ENCODE measurements at places on chromosomes 12 and 14. TPM values are rescaled to one million over a fixed set of nuclear protein-coding genes. Genes with fewer than 3 reads are reported as not detected.

The TAS2R14 gene
- 2.4 TPM for total RNA-seq

The JPH4 gene
- not detected for total RNA-seq

The TAC3 gene
- not detected for total RNA-seq

The OR6C75 gene
- not detected for total RNA-seq

The TRAFD1 gene
- 26.2 TPM for total RNA-seq

The SPTB gene
- 0.40 TPM for total RNA-seq

The RTL1 gene
- not detected for total RNA-seq

- no peak for DNase-seq
Observed at GRCh38 chr12:113929312-113929989, 36.7 kb downstream of the RBM19 start.

- no peak for DNase-seq
Observed at GRCh38 chr12:26954027-26954426, 15.8 kb downstream of the FGFR1OP2 start.

DNA sequence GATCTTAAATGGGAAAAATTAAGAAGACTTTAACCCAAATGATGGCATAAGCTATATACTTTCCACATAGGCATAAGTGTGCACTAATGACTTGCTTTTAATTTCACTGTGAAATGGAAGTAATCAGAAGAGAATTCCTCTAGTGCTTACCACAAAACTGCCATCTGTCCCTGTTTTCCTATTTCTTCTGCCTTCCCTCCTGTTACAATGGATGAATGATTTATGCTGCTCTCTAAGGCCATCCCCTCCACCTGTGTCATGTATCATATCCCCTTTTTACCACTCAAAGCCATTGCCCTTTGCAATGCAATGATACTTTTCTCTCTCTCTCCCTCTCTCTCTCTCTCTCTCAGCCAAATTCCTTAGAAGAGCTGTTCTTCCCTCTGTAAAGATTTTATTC is 109.1 kb downstream of the C12orf50 start:
- DNase-seq: no peak

- DNase-seq: no peak
Observed at GRCh38 chr12:94900496-94900895, 103.0 kb downstream of the NDUFA12 start.

- DNase-seq: no peak
Observed at GRCh38 chr14:103739793-103740501, 24.3 kb downstream of the ZFYVE21 start.

DNA sequence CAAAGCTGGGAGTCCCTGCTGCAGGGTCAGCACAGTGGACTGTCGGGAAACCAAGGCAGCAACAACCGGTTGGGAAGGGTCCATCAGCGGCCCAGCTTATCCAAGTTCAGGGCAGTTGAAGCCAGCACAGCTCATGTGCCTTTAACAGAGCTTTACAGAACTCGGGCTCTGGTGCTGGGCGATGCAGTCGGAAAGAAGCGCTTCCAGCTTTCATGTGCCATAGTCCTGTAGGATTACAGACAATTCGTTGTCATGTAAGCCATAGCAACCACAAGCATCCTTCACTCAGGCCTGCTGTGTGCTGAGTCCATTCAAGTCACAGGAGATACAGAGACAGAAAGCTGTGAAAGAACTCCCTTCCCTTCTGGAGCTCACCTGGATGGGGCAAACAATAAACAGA is 3.5 kb upstream of the FAM181A start:
- DNase-seq: no peak

- DNase-seq: no peak
Observed at GRCh38 chr14:68297039-68297438, 477.5 kb downstream of the RAD51B start.

- no peak for DNase-seq
Observed at GRCh38 chr14:70171726-70172125, 17.0 kb downstream of the SLC8A3 start.

- DNase-seq: no peak
Observed at GRCh38 chr12:131536766-131537165, 174.1 kb upstream of the SFSWAP start.

DNA sequence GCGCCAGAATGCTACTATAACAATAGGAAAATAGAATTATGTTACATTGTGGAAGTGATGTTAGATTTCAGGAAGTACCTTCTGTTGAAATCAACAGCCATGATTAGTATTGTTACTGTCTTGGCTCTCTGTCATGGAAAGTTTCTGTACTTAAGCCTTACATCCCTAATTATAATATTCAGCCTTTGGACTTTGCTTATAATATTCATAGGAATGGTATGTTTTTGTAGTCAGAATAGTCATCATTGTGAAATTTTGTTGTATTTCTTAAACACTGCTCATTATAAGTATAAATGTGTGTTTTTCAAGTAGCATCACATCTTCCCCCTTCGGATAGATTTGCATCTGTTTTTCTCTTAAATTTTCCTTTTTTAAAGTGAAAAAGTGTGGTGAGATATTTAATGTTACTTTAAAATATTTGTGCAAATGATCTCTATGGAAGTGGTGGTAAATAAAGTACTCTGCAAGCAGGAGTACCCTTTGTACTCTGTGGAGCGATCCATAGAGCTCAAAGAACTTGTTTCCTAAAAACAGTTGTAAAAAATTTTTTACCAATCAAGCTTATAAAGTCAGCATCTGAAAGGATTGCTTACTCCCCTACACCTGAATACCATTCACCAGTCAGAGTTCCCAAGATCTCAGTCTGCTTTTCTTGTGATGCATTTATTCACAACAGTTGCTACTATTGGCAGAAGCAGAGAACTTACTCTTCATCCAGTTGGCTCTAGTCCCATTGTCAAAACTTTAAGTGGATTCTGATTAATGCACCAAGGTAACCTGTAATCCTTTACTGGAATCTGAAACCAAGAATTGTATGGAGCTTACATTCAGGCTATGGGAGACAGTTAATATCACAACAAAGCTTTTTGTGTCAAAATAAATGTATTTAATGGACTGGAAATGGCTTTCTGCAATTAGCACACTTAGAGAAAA is 87.8 kb downstream of the RIC8B start:
- no peak for DNase-seq

DNA sequence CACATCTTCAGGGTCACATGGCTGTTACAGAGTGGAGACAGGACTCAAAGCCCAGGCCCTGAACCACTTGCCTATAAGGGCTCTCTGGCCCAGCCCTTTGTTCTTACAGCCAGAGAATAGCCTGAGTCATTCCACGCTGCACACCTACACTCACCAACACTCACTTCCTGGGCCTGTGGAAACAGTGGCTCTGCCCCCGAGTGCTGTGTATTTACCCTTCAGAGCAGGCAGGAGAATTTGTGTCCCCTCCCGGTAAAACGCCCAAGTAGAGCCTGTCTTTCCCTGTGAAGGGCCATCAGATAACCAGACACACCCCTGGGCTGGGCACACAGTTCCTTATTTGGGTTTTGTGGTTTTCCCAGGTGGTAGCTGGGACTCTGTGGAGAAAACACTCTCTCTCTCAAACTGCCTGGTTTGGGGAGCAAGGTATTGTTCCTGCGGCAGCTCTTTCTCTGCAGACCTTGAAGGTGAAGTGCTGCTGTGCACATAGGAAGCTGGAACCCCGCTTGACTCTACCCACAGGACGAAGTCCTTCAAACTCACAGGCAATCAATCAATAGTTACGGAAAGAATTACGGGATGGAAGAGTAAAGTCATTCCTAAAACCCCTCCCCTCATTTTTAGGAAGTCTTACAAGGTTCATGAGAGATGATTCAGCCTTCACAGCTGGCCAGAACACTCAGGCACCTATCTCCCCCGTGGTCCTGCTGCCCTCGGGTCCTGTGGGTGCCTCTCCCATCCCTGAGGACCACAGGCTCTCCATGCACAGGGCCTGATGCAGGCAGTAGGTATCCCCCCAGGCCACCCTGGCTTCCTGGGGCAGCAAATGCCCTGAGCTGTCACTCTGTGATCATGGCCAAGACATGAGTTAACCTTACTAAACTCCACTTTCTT is 20.3 kb downstream of the FIGNL2 start:
- DNase-seq: no peak

GRCh38 chr14:105026802-105027563 is 6.1 kb upstream of the CDCA4 start:
- DNase-seq: no peak

- DNase-seq: no peak
Observed at GRCh38 chr12:107386569-107386968, 293.2 kb upstream of the CRY1 start.

GRCh38 chr12:11826574-11826973 is 177.1 kb downstream of the ETV6 start:
- DNase-seq: no peak

- no peak for DNase-seq
Observed at GRCh38 chr12:104994336-104994735, 8.2 kb downstream of the NOPCHAP1 start.

DNA sequence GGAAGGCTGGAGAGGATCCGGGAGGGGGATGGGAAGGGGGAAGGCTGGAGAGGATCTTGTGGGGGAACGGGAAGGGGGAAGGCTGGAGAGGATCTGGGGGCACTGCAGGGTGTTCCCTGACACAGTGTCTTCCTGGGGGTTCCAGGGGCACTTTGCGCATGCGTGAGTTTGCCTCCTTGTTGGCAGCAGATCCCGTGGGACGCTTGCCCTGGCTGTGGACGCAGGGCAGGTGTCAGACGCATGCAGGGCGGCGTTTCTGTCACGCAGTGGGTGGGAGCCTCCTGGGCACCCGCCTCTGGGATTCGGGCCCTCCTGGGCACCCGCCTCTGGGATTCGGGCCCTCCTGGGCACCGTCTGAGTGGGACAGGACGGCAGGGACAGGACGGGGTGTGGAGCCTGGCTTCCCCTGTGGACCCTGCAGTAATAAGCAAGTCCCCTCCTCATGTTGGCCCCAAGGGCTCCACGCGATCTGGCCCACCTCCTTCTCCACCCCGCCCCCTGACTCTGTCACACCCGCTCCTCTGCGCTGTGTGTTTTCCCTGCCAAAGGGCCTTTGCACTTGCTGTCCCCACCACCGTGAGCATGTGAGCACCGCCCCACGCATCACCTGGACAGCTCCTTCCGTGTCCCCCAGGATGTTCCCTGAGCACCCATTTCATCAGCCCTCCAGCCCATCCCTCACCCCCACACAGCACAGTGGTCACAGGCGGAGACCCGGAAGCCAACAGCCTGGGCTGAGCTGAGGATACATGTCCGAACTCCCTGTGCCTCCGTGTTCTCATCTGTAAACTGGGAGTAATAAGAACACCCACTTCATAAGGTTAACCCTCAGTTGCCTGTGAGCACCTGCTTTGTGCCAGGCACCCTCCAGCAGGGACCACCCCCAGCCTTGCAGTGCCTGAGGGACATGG is 4.4 kb downstream of the MMP17 start:
- DNase-seq: no peak

- no peak for DNase-seq
Observed at GRCh38 chr14:55730592-55731310, 150.7 kb downstream of the KTN1 start.

DNA sequence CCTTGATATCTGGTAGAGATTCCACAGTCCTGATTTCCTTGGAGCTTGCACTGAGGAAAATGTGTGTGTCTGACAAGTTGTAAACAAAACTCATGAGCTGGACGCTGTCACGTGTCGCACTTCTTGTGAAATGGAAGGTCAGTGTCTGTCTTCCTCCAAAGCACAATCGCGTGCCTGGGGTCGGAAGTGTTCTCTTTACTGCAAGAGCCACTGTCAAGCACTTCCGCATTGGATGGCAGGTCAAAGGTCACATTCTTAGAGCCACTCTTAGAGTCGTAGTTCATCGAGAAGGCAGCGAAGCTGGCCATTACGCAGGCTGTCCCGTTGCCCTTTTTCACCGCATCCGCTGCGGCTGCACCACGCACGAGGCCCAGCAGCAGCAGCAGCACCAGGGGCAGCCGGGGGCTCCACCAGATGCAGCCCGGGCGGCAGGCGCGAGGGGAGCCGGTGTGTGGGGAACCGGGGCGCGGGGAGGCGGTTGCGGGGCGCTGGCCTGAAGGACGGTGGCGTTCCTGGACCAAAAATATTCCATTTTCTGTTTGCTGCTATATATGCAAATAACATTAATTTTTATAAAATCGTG is 45.0 kb downstream of the LRTM2 start:
- DNase-seq: no peak

DNA sequence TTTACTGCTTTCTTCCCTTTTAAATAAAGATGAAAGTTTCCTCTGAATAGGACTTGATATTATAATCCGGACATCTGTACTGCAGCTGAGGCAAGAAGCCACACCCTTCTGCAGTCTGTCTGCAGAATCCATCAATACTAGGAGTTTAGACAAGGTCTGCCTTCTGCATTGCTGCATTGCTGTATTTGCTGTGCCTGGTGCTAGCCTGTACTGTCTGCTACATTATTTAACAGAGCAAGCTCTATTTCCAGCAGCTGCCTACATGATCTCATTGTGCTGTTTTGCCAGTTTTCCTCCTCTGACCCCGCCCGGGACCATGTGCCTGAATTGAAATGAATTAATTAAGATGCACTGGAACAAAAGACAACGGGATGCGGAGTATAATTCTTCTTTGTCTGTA is 1.7 kb downstream of the TUBA1A start:
- DNase-seq: no peak

DNA sequence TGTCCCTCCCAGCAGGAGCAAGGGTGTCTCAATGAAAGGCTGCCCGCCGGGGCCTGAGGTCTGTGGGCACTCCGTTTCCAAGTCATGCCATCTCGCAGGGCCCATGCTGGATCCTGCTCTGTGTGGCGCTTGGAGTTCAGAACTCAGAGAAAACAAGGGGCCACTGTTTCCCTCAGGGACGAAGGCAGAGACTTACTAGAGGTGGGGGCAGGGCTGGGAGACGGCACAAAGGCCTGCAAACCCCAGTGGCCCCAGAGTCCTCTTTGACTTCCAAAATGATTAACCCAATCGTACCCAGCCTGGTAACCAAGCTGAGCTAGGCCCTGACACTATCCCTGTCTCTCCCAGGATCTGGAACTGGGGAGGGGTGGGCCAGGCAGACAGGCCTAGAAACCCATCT is 95.8 kb downstream of the ITPK1 start:
- DNase-seq: no peak

- no peak for DNase-seq
Observed at GRCh38 chr14:97276573-97276972, 479.4 kb downstream of the VRK1 start.

GRCh38 chr12:89988188-89988915 is 279.7 kb upstream of the ATP2B1 start:
- no peak for DNase-seq

DNA sequence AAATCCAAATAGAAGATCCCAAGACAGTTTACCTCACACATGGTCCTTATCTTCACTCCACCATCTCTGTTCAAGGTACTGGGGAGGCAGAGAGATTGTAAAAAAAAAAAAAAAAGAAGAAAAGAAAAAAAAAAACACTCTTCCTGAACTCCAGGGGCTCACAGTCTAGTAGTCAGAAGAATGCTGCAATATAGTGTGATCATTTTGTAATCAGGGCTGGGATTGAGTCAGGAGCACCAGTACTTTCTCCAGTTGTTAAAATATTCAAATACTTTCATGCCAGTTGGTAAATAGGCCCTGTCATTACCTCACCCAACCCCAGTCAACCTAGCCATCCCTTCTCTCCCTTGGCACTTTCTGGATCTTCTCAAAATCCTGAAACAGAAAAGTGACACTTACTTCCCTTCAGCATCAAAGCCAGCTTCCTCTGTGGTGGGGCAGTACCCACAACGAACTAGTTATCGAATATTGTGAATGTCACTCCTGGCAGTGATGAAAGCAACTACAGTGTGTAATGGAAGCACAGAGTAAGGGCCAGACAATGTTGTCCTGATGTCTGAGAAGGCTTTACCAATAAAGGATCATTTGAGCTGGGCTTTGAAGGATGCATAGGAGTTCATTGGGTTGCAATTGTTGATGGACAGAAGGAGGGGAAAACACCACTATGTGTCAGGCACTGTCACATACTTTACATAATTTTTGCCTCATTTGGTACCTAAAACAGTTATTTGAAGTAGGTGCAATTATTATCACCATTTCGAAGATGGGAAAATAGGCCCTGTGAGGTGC is 44.3 kb upstream of the HSPB8 start:
- DNase-seq: no peak

- DNase-seq: no peak
Observed at GRCh38 chr14:101588286-101588975, 27.1 kb downstream of the DIO3 start.
